ENCODE measurements at places on chromosomes 16 and 17.

GRCh38 chr17:42399121-42399520, 10.9 kb upstream of the STAT3 start:
- DNase-seq: no peak

- DNase-seq: no peak
Measured at GRCh38 chr17:19386974-19387920, at the start of gene MFAP4. Gene MFAP4 (minus strand): TSS chr17:19387190. CDS start chr17:19387155, 35 bp downstream.

GRCh38 chr17:39141294-39141693, 10.1 kb downstream of the PLXDC1 start:
- no peak for DNase-seq

- no peak for DNase-seq
Measured at GRCh38 chr16:6634151-6634550, 698.5 kb upstream of the RBFOX1 start.

- no peak for DNase-seq
Measured at GRCh38 chr16:84143784-84144199, 1.2 kb downstream of the HSDL1 start.

DNA sequence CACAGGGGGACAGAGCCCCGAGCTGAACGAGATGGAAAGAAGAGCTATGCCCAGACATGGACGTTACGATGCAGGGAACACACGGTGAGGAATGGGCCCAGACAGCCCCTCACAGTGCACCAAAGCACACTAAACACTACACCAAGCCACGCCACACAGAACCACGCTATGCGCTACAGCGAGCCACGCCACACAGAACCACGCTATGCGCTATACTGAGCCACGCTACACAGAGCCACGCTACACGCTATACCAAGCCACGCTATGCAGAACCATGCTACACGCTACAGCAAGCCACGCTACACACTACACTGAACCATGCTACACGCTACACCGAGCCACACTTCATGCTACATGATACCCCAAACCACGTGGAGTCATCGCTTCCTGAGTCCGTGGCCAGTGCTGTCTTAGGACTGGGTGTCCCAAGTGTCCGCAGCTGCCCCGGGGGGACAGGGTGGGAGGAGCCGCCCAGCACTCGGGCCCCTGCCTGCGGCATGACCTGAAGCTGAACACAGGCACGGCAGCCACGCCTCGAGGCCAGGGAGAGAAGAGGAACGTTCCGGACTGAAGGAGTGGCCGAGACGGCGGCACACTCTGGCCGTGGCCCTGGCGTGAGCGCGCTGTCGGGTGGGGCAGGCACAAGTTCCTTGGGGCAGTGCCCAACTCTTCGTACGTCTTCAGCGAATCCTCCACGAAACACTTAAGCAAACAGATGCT, 61.3 kb downstream of the LMF1 start:
- DNase-seq: no peak

- DNase-seq: no peak
Measured at GRCh38 chr17:28579526-28579925, 2.8 kb upstream of the ALDOC start.

- no peak for DNase-seq
Measured at GRCh38 chr17:11511696-11512095, 86.6 kb upstream of the DNAH9 start.

DNA sequence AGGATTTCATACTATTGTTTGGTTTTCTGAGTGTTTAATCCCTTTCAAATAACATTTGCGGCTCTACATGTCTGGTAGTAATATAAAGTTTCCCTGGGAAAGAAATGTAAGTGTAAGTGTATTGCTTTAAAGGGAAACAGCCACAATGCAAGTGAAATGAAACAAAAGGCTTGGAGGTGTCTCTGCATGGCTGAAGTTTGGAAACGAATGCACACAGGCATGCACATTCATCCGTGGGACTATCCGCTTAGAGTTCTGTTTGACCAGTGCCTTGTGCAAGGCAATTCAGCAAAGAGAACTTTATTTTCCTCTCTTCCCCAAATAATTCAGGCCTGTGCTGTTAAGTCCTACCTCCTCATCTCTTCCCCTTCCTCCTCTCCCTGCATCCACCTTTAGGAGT, 56.1 kb upstream of the MRTFB start:
- DNase-seq: no peak

- DNase-seq: no peak
Measured at GRCh38 chr16:85570213-85570734, 42.8 kb upstream of the GSE1 start.

DNA sequence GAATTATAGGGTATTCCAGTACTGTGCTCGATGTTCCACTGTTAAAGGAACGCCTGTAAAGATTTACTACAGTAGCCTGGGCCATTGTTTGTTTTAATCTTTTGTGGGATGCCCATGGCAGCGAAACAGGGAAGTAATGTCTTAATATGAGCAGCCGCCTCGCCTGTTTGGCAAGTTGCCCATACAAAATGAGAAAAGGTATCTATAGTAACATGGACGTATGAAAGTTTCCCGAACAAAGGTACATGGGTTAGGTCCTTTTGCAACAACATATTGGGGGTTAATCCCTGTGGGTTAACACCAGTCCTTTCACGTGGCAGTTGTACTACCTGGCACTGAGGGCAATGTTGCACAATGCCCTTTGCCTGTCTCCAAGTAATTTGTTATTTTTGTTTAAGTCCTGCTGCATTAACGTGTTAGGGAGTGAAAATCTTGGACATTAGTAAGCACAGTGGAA, 21.1 kb upstream of the TMC5 start:
- DNase-seq: no peak

DNA sequence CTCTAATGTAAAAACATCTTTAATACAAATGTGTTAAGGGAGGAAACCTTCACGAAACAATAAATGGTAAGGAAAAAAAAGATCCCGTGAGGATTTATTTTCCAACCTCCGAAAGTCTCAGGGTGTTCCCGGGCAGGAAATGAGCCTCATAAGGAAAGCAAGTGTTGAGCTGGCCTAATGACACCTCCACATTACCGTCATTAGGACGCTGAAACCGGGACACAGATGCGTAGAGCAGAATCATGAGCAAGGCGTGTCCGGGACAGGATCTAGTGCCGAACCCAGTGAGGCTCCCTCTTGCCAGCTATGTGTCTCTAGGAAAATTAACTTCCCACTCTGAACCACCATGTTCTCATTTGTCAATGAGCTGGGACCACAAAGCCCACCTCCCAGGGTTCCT, 22.7 kb upstream of the CYTH1 start:
- DNase-seq: no peak

All from activated naive CD4-positive, alpha-beta T cell (primary cell).